ENCODE measurements at places on chromosomes 1 and 21.

DNA sequence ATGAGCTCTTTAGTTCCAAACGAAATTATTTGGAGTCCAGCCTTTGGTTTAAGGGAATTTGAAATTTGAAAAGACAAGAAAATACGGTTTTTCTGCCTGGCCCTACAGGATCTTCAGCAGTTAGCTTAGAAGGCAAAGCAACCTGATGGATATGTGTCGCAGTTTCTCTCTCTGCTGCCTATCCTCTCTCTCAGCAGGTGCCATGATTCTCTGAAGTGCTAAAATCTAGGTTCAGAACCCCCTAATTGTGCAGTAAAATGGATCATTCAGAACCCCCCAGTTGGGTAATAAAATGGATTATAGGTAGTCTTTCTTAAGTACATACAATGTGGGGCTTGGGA, 446 bp upstream of the DEPDC1 start:
- no peak for DNase-seq

DNA sequence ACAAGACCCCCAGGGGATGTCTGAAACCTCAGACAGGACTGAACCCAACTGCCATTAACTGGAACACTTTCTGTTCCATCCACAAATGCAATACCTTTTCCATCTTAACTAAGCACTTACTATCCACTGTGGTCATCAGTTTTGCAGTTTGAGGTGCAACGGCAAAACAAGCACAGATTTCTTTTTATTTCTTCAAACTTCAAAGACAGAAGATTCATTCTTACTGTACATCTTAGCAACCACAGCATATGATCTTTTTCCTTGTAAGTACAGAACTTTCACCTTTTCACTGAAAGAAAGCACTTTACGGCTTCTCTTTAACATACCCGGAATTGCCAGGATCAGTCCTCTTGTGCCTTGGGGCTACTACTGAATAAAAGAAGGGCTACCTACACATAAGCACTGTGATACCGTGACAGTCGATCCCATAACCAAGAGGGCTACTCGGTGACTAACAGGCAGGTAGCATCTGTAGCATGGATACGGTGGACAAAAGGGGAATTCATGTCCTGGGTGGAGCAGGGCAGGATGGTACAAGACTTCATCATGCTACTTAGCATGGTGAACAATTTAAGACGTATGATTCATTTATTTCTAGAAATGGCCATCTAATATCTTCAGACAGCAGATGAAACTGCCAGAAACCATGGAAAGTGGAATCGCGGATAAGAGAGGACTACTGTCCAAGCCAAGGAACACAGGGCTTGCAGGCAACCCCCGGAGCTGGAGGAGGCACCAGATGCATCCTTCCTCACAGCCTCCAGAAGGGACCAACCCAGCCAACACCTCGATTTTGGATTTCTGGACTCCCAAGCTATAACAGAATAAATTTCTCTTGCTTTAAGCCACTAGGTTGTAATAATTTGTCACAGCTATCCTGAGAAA, 18.4 kb downstream of the ERG start:
- DNase-seq, result no peak

GRCh38 chr1:225855503-225856300, 26.5 kb downstream of the TMEM63A start:
- no peak for DNase-seq

GRCh38 chr1:5917281-5917590, 75.0 kb downstream of the NPHP4 start:
- DNase-seq, result no peak

DNA sequence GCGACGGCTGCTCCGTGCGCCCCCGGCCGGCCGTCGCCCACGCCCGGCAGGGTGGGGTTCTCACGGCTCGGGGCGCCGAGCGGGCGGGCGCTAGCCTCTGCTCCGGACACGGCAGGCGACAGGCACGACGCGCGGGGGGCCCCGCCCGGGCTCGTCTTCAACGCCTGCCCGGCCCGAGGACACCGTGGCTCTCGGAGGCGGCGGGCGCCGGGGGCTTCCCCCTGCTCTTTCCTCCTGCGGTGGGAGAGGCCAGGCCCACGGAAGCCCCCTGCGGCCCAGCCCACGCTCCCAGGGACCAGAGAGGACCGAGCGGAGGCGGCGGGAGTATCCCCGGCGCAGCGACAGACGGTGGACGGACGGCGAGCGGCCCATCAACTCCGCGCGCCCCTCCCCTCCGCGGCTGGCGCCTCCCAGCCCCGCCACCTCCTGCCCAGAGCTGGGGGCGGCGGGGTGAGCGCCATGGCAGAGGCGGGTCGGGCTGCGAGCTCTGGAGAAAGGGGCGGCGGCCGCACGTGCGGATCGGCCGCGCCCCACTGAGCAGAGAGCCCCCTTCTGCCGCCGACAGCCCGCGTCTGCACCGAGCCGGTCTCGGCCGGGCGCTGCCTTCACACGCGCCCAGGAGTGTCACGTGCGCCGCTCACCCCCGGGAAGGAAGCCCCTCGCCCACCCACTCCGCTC, at the start of the genes SHE and TDRD10:
Gene SHE (minus strand): TSS at position 347 of the 678 bp plus-strand sequence. CDS start 386 bp downstream, outside the sequence.
Gene TDRD10 (plus strand): TSS at position 154 of the 678 bp plus-strand sequence. CDS start 4,685 bp downstream, outside the sequence.
- DNase-seq, result no peak

DNA sequence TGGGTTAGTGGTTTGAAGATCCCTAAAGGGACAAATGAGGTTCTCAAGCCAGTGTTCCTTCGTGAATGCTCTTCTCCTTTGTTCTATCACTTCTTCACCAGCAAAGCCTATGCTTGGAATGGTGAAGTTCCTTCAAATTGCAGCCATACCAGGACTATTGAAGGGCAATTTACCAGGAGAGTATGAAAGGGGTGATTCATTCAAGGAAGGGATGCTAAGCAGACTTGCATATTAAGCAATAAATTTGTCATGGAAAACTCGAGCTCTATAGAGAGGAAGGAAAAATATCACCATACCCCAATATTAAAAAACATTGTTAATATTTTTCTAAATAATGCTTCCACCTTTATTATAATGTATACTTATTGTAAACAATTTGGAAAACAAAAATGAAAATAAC, 9.3 kb upstream of the TSNAX start:
- DNase-seq, result no peak

- no peak for DNase-seq
These were observed 308.0 kb downstream of the RRAGC start for GRCh38 chr1:38551318-38552307.

GRCh38 chr1:198520524-198521254, 19.8 kb downstream of the ATP6V1G3 start:
- no peak for DNase-seq

DNA sequence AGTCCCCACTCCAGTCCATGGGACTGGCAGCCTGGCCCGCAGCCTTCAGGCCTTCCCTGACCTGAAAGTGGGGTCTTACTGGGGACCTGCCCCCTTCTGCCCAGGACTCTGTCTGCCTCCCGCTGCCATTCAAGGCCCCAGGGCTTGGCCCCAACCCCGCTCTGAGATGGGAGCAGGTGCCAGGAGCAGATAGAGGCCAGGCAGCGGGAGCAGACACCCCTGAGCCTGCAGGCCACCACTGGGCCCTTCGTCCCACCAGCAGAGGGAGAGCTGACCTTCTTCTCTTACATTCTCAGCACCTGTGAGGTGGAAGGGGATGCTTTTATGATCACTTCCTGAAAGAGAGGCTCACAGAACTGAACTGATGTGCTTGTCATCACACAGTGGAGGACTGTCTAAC, 62.2 kb upstream of the TINAGL1 start:
- no peak for DNase-seq

- DNase-seq, result no peak
These were observed 23.1 kb upstream of the HFM1 start for GRCh38 chr1:91427741-91428140.

- no peak for DNase-seq
These were observed 94.0 kb downstream of the LACTBL1 start for GRCh38 chr1:22878626-22879025.

GRCh38 chr1:49111931-49112330, 335.2 kb upstream of the BEND5 start:
- DNase-seq, result no peak

DNA sequence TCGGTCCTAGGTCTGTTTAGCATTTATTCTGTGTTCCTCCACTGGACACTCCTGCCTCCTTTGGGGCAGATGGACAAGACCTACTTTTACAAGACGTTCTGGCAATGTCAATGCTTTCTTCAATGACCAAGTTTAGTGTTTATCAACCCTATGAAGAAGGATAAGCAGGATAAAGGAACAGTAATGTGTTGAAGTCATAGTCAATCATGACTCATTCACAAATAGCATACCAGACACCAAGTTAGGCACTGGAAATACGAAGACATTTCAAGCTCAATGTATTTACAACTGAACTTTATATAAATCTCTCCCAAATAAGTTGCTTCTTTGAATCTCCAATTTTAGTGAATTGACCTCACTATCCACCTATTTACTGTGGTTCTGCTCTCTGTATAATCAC, 4.8 kb upstream of the SLC35D1 start:
- no peak for DNase-seq

- no peak for DNase-seq
These were observed 141.8 kb downstream of the AKT3 start for GRCh38 chr1:243708210-243708609.

DNA sequence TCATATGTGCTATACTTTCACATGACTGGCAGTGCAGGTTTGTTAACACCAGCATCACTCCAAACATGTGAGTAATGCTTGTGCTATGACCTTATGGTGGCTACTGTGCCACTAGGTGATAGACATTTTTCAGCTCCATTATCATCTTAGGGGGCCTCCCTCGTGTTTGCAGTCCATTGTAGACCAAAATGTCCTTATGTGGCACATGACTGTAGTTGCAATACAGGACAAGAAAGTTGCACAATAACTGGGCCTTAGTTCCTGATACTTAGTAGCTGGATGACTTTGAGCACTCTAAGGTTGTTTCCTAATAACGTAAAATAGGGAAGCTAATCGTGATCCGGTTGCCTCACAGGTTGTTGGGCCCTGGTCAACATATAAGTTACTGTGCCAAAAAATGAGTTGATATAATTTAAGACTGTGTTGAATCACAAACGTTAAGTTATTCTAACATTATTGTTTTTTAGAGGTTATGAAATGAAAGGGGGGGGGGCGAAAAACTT, 511 bp upstream of the SNX27 start:
- DNase-seq, result no peak

GRCh38 chr1:87673748-87674147, 345.1 kb downstream of the LMO4 start:
- no peak for DNase-seq

- no peak for DNase-seq
These were observed 2.1 kb downstream of the LINGO4 start for GRCh38 chr1:151803164-151803563.

- DNase-seq, result no peak
These were observed 110.9 kb downstream of the MRPS6 start for GRCh38 chr21:34184232-34184631.

DNA sequence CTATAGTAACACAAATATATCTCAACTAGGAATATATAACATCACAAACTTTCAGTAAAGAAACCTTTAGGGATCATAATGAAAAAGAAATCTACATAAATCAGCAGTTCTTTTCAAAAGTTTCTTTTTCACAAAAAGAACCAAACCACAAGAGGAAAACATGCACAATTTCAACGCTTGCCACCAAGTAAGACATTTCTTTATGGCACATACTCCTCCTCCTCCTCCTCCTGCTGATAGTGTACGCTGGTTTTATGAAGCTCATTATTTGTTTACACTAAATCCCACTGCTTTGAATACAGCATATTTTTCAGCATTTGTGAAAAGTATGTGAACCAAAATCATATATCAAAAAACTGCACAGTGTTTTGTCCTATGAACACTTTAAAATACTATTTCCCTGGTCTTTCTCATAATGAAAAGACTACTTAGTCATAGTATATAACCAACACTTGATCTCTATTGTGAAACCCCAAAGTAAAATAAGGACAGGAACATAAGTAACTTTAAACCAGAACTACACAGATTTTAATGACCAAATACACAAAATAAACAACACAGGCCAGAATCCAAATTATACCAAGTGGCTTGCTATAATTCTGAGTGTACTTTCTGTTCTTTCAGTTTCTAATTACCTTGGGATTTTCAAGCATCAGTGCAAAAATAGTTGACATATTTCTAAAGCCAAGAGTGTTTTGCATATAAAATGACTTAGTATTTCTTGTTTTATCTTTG, 184.2 kb downstream of the EIF4G3 start:
- DNase-seq, result no peak

DNA sequence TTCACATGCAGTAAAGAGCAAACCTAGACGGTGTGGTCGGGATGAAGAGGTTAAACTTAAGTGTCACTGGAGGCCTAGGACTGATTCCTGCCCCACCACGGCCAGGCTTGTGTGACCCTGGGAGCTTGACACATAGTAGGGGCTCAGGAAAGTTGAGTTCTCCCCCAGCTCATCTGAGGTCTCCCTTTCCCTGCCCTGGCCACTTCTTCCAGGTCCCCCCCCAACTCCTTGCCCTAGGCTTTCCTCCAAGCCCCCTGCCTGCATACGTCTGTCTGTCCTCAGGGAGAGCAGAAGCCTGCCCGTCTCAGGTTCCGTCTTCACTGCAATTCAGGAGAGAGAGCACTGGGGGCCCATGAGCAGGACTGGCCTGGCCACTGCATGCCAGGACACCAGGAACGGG, 225.8 kb downstream of the PTPRU start:
- DNase-seq, result no peak

- DNase-seq, result no peak
These were observed 561.2 kb downstream of the KIF26B start for GRCh38 chr1:245715970-245716369.

DNA sequence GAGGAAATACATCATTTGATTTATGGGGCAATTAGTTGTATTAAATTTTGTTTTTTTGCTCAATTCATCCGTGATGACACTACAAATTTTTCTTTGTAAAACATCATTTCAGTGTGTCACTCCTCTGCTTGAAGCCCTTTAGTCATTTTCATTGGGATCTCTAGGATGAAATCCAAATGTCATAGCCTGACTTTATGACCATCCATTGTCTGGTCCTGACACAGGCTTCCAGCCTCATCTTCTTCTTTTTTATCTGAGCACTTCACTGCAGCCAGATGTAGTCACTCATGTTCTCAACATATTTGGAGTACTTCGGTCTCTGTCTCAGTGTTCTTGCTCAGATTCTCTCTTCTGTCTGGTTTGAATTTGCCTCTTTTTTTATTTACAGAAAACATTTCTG, 173.1 kb downstream of the HMCN1 start:
- no peak for DNase-seq

DNA sequence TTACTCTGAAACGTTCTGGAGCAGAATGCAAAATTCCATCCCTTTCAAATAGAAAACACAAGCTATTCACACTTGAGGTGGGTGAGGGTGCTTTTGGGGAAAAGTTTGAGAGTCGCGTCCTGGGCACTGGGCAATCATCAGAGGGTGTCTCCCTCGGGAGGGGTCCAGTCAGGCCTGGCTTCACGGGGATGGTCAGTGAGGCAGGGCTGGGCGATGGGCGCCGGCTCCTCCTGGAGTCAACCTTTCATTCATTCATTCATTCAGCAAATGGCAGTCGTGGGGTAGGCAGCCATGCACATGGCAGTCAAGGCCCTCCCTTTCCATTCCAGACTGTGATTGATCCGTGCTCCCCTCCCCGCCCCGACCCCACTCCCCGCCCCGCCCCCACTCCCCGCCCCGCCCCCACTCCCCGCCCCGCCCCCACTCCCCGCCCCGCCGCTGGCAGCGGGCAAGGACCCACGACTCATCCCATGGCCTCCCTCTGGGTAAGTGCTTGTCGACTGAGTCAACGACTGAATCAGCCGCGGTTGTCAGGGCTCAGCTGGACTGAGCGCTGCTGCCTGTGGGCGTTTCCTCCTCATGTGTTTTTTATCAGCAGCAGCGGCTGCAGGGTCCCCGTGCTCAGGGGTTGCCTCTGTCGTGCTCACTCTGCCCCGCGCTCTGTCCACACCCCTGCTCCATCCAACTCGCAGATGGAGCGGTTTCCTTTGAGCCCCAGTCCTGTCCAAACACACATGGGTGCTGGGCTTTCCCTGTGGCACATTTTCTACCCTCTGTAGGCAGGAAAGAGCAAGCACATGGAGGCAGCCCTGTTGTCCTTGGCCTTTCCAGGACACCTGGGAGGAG, 12.5 kb upstream of the SPSB1 start:
- peak; percentile 52 for DNase-seq
